H9 (cell line): ENCODE measurements at places on chromosomes 3 and 15.

DNA sequence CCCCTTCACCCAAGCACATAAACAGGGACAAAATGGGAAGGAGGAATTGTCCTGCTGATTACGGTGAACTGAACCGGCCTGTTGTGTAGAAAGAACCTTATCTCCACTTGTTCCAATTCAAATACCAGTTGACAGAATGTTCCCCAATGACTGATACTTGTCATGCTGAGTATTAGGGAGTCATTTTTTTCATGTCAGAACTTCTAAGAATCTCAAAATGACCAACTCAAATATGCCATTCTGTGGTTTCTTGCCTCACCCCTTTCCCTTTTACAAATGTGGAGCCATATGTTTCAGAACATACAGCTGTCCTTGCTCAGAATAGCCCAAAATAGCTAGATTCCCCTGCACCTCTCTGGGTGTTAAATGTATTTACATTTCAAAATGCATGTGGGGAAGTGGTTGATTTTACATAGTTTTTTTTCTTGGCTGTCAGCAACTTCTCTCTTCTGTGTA lies 405.9 kb upstream of the TBL1XR1 start:
- DNase-seq = no peak

DNA sequence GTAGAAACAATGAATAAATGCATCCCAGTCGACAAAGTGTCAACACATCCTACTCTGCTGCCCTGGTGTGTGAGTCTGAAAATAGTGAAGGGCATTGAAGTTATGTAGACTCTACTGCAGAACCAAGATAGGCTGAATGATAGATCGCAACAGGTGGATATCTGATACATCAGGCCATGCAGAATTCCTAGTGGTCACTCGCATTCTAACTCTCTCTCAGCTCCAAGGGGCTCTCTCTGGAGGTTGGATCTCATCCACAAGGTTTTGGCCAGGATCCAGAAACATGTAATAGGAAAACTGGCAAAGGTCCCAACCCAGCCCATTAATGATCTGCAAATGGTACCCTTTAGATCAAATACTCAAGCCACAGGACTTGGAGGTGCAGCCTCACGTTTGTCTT lies 514.1 kb downstream of the MAGI1 start:
- no peak for DNase-seq

DNA sequence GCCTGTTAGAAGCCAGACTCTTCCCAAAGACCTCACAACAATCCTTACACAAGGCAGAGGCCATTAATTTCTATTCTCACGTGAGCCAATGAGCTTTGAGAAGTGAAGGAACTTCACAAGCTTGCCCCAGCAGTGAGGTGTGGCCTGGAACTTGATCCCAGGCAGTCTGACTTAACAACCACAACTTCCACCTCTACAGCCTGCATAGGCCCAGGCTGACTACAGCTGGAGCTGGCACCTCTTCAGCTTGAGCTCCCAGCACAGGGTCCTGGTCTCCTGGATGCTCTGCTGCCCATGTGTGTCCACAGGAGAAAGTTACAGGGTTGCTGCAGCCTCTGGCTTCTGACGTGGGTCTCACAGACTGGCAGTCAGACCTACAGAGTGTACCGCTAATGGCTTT lies 111.0 kb downstream of the ERC2 start:
- peak; percentile 37 for DNase-seq

GRCh38 chr15:57865294-57865693 lies 158.8 kb downstream of the POLR2M start:
- DNase-seq = peak; percentile 39

- no peak for DNase-seq
Measured at GRCh38 chr3:72938471-72939265, 50.8 kb downstream of the GXYLT2 start.

- DNase-seq = no peak
Measured at GRCh38 chr3:174068035-174068434, 670.5 kb downstream of the NLGN1 start.

DNA sequence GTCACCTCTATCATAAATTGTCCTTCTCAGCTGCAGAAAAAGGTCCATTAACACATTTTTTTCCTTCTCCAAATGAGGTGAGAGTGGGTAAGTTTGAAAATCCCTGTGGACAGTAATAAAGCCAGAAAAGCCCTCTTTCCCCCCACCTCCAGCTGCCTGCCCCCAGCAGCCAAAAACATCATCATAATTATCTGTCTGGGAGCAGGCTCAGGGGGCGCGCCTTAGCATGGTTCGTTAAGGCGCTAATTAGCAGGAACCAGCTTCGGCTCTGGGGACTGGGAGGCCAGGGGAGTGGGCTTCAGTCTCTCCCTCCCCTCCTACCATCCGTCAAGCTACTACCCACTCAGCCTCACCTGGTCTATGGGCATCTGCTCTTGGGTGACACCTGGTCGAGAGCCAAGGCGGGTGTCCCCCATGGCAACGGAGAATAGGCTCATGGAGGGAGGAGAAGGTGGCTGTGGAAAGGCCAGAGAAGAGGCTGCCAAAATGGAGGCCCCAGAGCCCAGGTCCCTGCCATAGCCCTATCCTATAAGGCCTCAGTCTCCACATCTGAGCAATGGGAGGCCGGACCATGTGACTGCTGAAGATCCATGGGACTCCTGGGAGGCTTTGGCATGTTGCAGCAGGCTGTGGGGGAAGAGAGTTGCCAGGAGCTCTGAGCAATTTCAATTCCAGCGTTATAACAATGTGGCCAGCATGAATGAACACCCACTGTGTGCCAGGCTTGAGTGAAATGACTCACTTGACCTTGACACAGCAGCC lies 140.1 kb upstream of the LINGO1 start:
- no peak for DNase-seq

- no peak for DNase-seq
Measured at GRCh38 chr15:78791357-78791756, 19.9 kb downstream of the ADAMTS7 start.

DNA sequence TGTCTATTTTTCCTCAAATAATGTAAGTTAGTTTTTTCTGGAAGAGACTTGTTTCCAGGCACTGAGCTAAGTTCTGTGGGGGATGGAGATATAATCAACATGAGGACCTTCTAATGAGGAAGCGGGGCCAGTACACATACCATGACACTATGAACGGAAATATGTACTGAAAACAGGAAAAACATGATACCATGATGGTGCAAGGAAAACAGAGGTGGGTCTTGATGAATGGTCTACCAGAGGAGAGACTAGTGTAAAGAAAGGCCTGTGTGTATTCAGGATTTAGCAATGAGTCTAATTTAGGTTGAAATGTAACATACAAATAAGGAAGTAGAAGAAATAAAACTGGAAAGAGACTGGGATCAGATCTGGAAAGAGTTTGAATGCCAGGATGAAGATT lies 38.9 kb upstream of the TPRG1 start:
- DNase-seq = no peak

DNA sequence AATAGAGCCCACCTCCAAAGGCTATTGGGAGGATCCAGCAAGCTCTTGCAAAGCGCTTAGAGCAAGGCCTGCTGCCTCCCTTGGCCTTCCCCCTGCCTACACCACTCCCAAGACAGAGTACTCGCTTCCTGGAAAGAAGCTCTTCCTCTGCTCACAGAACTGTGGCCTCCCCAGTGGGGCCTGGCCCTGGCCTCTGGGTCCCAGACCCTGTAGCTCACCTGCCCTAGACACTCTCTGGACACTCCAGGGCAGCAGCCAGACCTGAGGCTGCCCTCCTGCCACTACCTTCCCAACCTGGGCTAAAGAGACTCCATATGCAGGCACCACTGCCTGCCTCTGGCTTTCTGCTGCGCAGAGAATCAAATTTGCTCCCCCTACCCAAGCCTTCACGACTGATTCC lies 49.9 kb downstream of the GRIP2 start:
- no peak for DNase-seq

DNA sequence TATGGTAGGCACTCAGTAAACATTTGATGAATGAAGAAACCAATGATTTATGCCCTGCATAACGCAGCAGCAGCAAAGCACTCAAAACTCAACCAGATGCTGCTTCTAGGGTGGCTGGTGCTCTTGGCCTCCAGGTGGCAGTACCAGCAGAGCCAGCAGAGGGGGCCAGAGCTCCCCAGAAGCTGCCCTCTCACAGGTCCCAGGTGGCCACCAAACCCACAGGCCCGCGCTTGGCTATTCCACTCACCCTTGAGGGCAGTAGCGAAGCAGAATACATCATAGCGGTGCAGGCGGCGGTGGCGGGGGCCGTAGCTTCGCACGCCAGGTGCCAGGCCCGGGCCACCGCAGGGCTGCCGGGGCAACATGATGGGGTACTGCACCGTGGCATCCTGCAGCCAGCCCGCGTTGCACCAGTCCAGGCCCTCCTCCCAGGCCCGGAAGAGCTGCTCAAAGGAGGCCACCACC lies 16.6 kb downstream of the HAPLN3 start:
- DNase-seq = peak; percentile 87

GRCh38 chr3:37899711-37900306 lies 38.1 kb downstream of the CTDSPL start:
- no peak for DNase-seq

- DNase-seq = no peak
Measured at GRCh38 chr3:38616658-38617057, 32.8 kb downstream of the SCN5A start.

DNA sequence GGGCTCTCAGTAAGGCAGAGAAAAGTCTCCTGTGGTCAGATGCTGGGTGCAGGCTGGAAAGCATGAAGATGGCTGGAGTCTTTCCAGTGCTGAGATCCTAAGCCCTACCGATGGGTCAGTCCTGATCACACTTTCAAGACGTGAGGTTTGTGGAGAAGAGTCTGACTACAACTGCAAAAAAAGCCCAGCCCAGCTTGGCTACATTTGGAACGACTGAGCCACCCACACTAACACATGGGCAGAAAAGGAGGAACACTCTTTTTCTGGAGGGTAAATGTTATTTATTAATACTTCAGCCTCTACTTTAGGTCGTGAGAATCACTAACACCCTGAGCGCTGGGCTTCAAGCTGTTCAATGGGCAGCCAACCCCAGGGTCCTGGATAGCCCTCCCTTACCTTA lies 22.0 kb upstream of the C3orf22 start:
- no peak for DNase-seq

- no peak for DNase-seq
Measured at GRCh38 chr15:63339006-63339766, 42.5 kb downstream of the CA12 start.

GRCh38 chr3:32963871-32964270 lies 12.4 kb downstream of the CCR4 start:
- no peak for DNase-seq

GRCh38 chr3:55523471-55523870 lies 36.4 kb upstream of the WNT5A start:
- DNase-seq = no peak

DNA sequence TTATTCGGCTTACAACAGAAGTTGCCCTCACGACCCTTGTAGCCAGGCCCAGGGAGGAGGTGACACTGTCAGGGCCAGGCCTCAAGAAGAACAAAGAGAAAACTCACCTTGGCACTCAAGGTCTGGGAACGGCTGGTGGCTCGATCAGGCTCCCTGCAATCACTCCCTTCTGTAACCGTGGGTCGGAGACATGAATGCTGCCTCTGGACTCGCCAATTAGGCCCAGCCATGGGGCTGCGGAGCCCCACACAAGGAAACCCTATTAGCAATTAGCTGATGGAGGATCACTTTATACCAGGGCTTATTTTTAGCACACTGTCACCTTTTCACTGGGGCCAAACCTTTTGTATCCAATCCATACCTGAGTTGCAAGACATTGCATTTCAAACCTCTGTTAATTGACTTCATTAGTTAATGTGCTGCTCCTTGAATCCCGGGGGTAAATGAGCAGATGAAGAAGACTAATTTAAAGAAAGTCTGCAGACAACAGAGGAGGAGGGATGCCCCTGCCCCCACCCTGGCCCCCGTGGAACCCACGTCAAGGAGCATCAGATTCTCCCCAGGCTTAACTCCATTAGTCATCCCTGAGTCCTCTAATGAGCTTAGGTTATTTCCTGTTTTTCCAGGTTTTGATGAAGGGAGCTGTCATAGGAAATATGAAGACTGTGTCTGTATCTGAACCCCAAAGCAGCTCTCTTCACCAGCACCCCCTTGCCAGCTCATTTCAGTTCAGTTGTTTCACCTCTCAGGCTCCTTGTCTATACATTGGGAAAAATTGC lies 255.3 kb downstream of the RORA start:
- no peak for DNase-seq

DNA sequence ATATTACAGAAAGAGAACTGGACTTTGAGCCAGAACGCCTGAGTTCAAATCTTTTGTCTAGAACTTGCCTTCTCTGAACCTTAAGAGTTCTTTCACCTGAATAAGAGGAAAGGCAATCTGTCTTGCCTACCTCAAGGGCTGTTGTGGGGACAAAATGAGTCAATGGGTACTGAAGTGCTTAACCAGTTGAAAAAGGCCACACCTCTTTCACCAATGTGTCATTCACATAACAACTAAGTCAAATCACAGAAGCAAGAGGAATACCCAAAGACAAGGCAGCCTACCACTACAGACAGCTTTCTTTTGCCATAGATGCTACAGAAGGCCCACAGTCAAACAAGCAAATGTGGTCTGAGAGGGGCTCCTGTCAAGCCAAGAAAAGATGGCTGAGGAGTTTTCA lies 39.7 kb downstream of the NBEAL2 start:
- DNase-seq = no peak

GRCh38 chr3:132703733-132704132 lies 18.5 kb downstream of the NPHP3 start:
- no peak for DNase-seq

DNA sequence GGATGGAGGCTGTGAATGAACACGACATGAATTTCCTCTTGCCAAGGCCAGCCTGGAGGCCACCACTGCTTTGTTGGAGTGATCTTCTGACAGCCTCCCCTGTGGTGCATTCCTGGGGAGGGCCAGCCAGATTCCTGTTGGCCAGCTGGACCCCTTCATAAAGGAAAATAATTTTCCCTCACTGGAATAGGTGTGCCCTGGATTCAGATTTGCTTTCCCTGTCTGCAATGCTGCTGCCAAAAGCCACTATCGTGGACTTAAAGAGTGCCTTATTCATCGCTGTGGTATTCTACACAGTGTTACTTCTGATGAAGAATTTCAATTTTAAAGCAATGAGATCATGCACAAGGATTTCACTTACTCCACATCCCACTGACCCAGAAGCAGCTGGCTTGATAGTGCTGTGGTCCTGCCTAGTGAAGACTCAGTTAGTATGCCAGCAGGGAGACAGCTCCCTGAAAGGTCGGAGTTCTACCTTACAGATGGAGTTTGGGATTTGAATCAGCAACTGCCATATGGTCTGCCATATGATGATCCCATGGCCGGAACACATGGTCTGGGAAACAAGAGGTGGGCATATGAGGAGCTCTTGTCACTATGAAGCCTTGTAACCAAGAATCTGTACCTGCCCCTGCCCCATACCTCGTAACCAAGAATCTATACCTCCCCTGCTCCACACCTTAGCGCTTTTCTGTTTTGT lies 145.2 kb downstream of the KLF13 start:
- peak; percentile 5 for DNase-seq

- no peak for DNase-seq
Measured at GRCh38 chr3:20736287-20736852, 550.4 kb upstream of the SGO1 start.

DNA sequence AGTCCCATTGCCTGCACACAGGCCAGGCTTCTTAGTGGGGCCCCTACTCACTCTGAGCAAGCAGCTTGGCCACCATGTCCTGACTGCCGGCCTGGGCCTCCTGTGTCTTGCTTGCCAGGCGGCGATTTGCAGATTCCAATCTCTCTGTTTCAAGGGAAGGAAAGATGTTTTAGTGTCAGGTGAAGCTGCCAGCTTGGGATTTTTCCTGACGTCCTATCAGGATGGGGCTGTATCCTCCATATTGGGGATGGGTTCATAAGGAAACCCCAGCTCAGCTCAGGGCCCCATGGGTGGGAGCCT lies 8.5 kb downstream of the AMOTL2 start:
- peak; percentile 19 for DNase-seq
